ENCODE measurements at places on chromosomes 13 and 19.

DNA sequence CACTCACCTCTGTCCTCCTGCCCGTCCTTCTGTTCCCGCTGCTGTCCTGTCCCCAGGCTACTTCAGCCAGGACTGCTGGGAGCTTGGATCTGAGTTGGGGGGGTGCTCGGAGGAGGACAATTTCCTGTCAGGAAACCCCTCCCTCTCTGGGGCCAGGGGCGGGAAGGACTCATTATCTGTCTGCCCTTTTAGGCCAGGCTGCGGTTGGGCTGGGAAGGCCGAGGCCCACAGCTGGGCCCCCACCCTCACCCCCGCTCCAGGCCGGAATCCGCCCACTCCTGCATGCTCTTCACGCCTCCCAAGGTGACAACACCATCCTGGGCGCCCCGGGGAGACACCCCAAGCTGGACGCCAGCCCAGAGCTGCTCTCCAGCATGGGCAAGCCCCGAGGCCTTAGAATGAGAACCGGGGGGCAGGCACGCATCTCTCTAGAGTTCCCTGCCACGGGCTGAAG lies at the start of gene EXOC3L2:
EXOC3L2 (minus strand) TSS at position 74 of the 454 bp plus-strand sequence. CDS start 6,362 bp downstream, outside the sequence.
- no peak for DNase-seq

DNA sequence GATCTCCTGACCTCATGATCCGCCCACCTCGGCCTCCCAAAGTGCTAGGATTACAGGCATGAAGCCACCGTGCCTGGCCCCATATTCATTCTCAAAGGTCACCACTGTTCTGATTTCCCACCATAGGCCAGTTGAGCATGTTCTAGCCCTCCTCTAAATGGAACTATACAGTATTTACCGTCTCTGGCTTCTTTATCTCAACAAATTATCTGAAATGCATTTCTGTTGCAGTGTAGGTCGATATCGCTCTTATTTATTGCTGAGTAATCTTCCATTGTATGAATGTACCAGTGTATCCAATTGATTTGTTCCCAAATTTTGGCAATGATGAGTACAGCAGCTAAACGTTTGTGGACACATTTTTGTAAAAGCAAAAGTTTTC lies 15.4 kb downstream of the SLC1A5 start:
- DNase-seq = no peak

GRCh38 chr19:36001605-36002004 lies 6.6 kb downstream of the SDHAF1 start:
- no peak for DNase-seq

GRCh38 chr19:1941146-1942077 lies at the start of gene CSNK1G2:
TSS of gene CSNK1G2 (plus strand) at chr19:1941172. CDS start at chr19:1969773, 28,601 bp downstream.
- no peak for DNase-seq

- DNase-seq = no peak
These were observed 3.6 kb upstream of the HPN start for GRCh38 chr19:35037716-35038622.

- no peak for DNase-seq
These were observed 97.5 kb downstream of the RAB20 start for GRCh38 chr13:110463871-110464510.
